Type B pancreatic cell (in vitro differentiated cells): ENCODE measurements at places on chromosomes 11 and 22.

DNA sequence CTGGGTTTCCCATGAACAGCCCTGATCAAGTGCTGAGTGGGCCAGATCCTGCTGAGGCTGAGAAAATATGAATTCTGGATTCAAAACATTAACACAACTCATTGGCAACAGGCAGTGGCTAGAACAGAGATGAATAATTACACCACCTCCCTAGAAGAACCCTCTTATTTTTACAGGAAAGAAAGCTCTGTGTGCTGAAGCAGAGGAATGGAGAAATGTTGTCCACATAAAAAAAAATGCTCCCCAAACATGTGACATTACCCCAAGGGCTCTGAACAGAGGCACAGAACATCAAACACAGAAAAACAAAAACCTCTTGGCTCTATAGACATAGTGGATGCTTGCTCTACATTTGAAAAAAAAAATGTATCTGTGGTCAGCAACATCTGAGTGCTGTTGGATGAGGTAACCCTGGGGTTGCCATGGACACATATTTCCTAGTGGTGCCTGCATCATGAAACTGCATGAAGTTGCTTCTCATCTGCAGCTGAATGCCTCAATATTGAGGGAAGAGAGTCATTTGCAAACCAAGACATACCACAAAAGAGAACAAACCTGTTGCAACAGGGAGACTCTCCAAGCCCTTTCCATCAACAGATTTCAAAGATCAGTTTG is 98.8 kb downstream of the SNX19 start:
- DNase-seq: no peak

DNA sequence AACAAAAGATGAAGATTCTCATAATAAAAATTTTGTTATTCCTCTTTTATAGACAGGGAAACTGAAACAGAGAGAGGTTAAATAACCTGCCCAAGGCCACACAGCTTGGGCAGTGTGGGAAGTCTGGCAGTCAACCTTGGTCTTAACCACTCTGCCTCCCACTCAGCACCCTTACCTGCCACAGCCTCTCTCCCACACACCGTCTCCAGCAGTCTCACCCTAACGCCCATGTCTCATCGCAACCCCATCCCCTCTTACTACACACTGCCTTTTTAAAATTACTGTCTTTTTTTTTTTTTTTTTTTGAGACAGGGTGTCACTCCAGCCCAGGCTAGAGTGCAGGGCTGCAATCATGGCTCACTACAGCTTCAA is 25.0 kb downstream of the ARRB1 start:
- no peak for DNase-seq

DNA sequence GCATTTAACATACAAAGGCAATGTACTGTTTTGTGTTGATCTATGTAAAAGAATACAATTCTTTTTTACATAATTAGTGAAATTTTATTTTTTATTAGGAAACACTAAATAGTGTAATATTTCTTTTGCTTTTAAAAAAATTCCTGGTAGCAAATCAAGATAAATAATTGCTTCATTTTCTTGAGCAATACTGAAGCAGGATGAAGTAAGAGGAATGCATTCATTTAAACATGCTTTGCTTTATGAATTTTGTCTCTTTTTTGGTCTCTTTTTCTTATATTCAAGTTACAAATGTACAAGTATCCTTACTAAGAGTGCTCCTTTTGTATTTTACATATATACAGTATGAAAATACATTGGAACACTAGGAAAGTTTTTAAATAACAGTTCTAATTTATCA is 144.4 kb upstream of the TEAD1 start:
- no peak for DNase-seq

DNA sequence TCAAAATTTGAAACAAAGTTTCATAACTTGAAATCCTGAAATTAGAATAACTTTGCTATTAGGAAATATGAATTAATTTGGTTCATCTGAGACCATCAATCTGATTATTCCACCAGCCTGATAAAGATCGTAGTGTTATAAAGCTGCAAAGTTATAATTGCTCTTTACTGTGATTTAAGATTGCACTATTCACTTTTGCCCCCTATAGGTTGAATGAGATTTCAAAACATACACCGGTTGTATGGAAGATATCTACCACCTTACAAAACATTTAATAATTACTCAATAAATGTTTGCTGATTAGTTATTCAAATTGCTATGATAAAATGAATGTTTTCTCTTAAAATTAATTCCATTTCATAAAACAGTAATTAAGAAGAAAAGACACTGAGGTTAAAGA is 26.1 kb downstream of the APIP start:
- DNase-seq: no peak

GRCh38 chr22:37233751-37234631 is 10.1 kb downstream of the RAC2 start:
- DNase-seq: no peak

DNA sequence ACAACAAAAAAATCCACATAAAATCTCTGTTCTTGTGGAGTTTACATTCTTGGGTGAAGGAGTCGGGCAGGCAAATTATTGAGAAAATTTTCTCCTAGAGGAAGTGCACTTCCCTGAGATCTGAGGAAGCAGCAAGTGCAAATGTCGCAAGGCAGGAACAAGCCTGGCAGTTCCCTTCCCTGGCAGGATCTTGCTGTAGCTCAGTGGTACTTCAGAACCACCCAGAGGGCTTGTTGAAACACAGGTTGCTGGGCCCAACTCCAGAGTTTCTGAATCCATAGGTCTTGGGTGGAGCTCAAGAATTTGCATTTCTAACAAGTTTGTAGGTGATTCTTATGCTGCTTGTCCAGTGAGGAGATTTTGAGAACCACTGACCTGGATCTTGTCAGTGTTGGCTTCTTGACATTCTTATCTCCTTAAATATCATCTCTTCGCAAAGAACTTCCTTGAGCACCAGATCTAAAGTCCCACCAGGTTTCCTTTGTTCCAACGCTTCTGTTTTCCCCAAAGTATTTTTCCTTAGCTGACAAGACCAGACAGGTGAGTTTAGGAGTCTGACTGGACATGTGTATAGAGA is 9.6 kb downstream of the QSER1 start:
- DNase-seq: no peak

DNA sequence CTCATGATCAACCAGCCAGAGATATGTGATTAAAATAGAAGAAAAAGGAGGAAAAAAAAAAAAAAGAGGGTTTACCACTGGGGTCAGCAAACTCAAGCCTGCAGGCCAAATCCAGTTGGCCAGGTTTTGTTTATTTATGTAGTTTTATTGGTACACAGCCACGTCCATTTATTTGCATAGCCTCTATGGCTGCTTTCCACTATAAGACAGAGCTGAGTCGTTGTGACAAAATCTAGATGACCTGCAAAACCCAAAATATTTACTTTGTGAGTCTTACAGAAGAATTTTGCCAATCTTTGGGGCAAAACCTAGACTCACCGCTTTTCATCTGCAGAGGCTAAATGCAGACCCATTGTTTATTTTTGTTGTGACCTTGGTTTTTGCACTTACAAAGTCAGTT is 87.1 kb downstream of the TENM4 start:
- DNase-seq: no peak
